ENCODE measurements at places on chromosomes 7 and 10.

DNA sequence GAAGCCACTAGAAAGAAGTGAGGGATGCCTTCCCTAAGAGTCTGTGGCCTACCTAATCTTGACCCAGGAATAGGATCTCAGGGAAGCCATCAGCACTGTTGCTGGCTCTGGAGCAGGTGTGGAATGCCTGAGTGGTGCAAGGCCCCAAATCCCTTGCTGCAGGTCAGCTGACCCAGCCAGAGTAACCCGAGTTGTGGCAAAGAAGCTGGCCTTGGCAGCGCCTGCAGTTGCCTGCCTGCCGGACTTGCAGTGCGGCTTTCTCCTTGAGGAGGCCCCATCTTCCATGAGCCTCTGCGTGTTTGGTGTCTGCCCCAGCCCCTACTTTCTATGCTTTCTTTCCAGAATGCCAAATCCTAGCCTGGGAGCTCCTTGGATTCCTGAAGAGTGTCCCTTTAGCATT lies 5.8 kb downstream of the KIAA1217 start:
- H3K36me3 ChIP-seq = no peaks in the 10 kb centered on the region
- peaks cover 25% of the 10 kb centered on the region for H3K27me3 ChIP-seq
- DNase-seq = no peak
- no peaks in the 10 kb centered on the region for H3K4me1 ChIP-seq
- H3K4me3 ChIP-seq = no peak overlapping the region

DNA sequence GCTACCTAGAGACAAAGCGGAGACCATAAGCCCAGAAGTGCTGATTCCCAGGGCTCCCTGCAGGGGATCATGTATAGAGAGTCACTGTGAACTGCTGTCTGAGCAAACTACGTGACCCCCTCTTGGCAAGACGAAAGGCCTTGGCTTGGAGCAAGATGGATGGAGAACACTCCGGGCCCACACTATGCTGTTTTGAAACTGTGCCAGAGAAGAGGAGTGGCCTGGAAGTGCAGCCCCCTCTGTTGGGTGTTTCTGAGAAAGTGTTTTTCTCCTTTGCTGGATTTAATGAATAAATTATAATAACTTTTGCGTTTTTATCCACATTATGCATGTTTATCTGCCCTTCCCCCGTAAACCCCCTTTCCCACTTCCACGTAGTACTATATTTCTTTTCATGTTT lies 639.3 kb upstream of the GALNT17 start:
- H3K27ac ChIP-seq = no peak overlapping the region
- no peaks in the 10 kb centered on the region for H3K4me1 ChIP-seq
- H3K4me3 ChIP-seq = no peak overlapping the region
- H3K36me3 ChIP-seq = no peaks in the 10 kb centered on the region
- DNase-seq = no peak
- H3K27me3 ChIP-seq = no peaks in the 10 kb centered on the region

GRCh38 chr7:158997110-158997453 lies 140.7 kb downstream of the DYNC2I1 start:
- DNase-seq = no peak
- H3K4me1 ChIP-seq = no peaks in the 10 kb centered on the region
- no peaks in the 10 kb centered on the region for H3K36me3 ChIP-seq
- H3K27me3 ChIP-seq = peaks cover 30% of the 10 kb centered on the region

GRCh38 chr7:64494912-64495461 lies 67.9 kb downstream of the ZNF680 start:
- no peaks in the 10 kb centered on the region for H3K27me3 ChIP-seq
- H3K4me1 ChIP-seq = no peaks in the 10 kb centered on the region
- no peak overlapping the region for H3K27ac ChIP-seq
- no peak overlapping the region for H3K4me3 ChIP-seq
- H3K36me3 ChIP-seq = no peaks in the 10 kb centered on the region

GRCh38 chr7:137992550-137993394 lies 9.1 kb downstream of the CREB3L2 start:
- peaks cover 3% of the 10 kb centered on the region for H3K36me3 ChIP-seq
- H3K27me3 ChIP-seq = no peaks in the 10 kb centered on the region
- DNase-seq = no peak
- peak overlapping the region; percentile 30 for H3K27ac ChIP-seq

DNA sequence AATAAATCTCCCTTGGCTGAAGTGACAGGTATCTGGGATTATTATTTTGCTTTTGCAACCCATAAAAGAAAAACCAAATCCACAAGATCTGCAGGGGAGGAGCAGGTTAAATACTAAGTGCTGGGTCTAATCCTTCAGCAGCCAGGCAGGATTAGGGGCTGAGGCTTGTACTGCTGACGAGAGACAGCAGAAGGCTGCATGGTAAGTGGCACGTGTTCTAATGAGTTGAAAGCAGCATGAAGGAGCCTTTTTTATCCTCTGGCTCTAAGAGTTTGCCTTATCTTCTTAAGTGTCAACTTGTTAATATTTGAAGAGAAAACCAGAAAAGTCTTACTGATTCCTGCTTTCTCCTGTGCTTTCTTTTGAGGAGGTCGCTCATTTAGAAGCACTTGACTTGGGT lies 50.0 kb downstream of the LYZL2 start:
- no peaks in the 10 kb centered on the region for H3K36me3 ChIP-seq
- no peak for DNase-seq
- no peak overlapping the region for H3K4me3 ChIP-seq
- no peak overlapping the region for H3K27ac ChIP-seq

GRCh38 chr7:12768948-12769347 lies 81.5 kb downstream of the ARL4A start:
- no peak overlapping the region for H3K4me3 ChIP-seq
- H3K27ac ChIP-seq = no peak overlapping the region
- H3K36me3 ChIP-seq = no peaks in the 10 kb centered on the region
- H3K4me1 ChIP-seq = no peaks in the 10 kb centered on the region

DNA sequence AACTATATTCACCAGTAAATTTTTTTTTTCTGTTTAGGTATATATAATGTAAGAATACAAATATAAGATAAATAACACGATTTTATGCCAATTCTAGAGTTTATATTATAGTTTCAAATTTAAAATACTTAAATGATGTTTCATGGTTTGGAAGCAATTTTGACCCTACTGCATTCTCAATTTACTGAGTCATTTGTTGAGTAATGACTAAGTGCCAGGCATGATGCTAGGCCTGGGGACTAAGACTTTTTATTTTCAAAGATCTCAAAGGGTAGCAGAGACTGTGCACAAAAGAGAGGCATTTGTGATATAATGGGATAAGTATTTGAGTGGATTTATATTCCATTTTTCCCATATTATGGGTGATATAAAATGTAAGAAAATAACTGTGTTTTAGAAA lies 78.9 kb upstream of the SMIM30 start:
- H3K36me3 ChIP-seq = no peaks in the 10 kb centered on the region
- DNase-seq = no peak
- H3K27ac ChIP-seq = no peak overlapping the region

DNA sequence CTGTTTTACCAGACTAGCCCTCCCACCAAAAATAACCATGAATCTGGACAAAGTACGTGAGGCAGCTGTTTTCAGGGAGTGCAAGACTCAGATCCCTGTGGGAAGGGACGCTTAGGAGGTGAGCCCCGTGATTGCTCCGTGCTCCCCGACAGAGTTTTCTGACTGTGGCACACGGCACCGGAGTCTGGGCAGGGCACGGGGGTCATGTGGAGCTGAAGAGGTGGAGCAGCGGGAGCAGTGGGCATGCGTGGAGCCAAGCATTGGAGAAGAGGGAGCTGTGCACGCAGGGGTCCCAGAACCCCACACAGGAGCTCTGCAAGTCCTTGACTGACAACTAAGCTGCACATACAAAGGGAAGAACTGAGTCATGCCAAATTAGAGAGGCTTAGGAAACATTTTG lies 11.1 kb upstream of the CAMK2B start:
- no peak for DNase-seq
- no peak overlapping the region for H3K27ac ChIP-seq
- peaks cover 15% of the 10 kb centered on the region for H3K27me3 ChIP-seq
- no peak overlapping the region for H3K4me3 ChIP-seq

DNA sequence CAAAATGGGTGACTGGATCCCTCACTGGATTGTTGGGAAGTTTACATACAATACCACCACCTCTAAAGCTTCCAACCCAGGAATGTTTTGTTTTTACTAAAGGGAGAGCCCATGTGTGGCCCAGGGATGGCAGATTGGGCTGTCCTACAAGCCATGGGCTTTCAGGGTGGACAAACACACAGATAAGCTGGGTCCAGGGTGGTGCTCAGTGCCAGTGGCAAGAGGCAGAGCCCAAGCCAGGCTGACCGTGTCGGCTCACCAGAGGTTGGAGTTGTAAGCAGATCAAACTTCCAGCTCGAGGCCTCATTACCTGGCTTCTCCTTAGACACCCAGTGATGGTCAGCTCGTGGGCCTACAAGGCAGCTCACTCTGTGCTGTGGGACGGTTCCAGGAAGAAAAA lies 52.3 kb downstream of the CDH23 start:
- no peaks in the 10 kb centered on the region for H3K4me1 ChIP-seq
- no peak for DNase-seq
- H3K27me3 ChIP-seq = peaks cover 23% of the 10 kb centered on the region
- no peak overlapping the region for H3K27ac ChIP-seq

GRCh38 chr10:46091080-46091827 lies 45.2 kb upstream of the MSMB start:
- peak overlapping the region; percentile 78 for H3K27ac ChIP-seq
- peak overlapping the region; percentile 4 for H3K4me3 ChIP-seq
- DNase-seq = no peak
- no peaks in the 10 kb centered on the region for H3K27me3 ChIP-seq
- H3K36me3 ChIP-seq = no peaks in the 10 kb centered on the region

DNA sequence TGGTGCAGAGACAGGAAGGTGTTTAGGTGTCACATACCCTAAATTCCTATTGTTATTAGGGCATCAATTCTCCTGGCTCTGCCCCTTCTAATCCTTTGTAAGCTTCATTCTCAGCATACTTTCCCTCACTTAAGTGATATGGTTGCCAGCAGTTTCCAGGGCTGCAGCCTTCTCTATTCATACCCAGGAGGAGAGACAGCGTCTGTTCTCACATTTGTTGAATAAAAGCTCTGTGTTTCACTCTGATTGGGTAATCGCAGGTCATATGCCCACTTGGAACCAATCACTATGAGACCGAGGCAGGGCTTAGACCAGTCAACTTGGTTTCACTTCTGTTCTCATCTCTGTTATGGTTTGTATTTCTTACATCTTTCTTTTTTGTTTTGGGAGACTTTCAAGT lies 109.6 kb upstream of the MTPN start:
- peak overlapping the region; percentile 24 for H3K4me3 ChIP-seq
- H3K4me1 ChIP-seq = peaks cover 6% of the 10 kb centered on the region
- no peaks in the 10 kb centered on the region for H3K36me3 ChIP-seq
